ENCODE measurements at places on chromosomes 3 and 15.

- no peak for DNase-seq
Measured at GRCh38 chr3:159807137-159808040, 181.2 kb upstream of the IL12A start.

DNA sequence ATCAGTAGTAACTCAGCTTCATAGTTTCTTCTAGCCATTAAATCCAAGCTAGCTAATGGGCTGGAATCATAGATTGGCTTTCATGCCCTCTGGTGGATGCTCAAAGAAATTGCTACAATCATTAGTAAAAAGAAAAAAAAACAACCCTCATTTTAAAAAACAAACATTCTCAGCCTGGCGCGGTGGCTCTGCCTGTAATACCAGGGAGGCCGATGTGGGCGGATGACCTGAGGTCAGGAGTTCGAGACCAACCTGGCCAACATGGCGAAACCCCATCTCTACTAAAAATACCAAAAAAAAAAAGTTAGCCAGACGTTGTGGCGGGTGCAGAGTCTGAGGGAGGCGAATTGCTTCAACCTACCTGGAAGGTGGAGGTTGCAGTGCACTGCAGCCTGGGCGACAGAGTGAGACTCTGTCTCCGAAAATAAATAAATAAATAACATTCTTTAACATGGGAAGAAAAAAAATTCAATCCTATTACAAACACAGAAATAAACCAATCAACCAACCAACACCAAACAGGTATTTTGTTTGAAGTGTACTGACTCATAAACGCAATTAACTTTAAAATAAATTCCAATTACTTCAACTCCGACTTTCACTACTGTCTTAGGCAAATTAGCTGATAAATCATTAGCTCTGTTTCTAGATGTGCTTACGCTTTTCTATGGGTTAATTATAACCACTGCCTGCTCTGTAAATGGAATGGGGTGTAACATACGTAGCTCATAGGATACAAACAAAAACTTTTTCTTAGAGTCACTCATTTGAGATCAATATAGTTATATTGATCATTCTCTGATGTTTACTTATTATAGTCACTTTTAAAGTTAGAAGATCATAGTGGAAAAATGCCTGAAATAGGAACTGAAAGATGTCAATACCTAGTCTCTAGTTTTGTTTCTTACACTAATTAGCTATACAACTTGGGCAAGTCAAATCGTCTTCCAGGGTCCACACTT is 24.9 kb downstream of the TMEM207 start:
- DNase-seq, result peak; percentile 19

DNA sequence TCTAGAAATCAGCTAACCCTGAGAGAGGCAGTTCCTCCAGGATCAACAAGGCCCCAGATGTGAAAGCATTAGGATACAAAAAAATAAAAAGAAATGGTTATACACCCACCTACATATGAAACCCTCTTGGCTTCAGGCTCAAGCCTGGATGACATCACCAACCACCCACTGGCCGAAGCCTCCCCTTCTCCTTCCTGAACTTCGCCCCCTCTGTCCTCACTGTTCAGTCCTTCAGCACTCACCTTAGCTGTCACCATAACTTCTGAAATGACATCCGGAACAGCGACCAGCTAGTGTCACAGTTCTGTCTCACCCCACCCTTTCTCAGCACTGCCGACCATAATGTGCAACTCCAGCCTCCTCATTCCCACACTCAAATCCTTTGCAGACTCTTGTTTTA is 98.7 kb downstream of the PLCH1 start:
- no peak for DNase-seq

DNA sequence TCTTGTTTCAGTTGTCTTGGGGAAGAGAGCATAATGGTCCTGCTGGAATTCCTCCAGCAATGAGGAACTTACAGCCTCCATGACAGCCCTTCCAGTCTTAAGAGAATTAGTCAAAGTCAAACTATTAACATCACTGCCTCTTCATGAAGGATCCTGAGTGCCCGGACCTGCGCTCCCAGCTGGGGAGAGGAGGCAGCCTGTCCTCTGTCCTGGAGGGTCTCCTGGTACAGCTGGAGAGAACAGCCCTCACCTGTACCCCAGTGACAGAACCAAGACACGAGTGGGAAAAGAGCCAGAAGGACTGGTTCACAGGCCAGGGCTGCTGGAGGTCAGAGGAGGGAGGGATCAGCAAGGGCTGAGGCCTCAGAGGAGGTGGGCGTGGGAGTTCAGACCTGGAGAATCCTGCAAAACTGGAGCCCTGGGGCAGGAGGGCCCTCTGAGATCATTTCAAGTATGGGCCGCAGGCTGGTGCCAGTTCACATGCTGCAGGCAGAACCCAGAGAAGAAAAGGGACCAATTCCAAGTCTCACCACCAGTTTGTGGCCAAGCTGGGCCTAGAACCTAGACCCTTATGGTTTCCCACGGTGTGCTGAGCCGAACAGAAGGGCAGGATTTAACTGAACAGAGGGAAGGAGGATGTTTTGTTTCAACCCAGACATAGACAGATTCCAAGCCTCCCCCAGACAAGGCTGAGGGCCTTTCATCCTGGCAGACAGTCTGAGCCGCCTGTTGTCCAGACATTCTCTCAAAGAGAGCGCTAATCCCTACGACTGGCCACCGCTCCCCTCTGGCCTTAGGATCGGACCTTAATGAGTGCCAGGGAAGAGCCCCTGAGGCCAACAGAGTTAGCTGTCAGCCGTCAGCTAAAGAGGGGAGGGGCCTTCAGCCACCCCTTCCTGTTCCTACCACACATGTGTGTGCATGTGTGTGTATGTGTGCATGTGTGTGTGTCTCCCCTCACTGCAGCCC is 18.2 kb downstream of the LOXL1 start:
- DNase-seq, result no peak

DNA sequence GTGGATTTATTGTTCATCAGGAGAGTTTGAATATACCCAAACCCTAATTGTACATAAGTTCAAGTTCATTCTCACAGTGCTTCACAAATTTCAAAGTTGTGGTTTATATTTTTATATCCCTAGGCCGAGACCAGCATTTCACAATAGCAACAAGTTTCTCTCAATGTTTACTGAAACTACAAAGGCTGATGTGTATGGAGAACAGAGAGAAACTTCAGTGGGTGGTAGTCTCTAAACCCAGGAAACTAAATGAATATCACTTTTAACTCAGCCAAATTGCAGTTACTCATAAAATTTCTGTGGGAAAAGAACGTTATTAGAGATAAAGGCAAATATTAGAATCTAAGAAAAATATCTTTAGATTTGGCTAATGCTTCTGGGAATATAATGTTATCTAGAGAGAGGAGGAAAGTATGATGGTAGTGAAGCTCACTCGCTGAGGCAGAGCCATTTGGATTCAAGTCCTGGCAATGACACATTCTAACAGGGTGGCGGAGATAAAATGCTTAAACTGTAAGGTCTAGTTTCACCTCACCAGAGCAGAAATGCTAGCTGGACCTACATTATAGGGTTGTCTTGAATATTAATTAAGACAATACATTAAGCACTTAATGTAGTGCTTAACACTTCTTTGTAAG is 514.8 kb downstream of the EPHA3 start:
- DNase-seq, result no peak

- DNase-seq, result no peak
Measured at GRCh38 chr3:128702391-128702790, 23.6 kb upstream of the RAB7A start.

DNA sequence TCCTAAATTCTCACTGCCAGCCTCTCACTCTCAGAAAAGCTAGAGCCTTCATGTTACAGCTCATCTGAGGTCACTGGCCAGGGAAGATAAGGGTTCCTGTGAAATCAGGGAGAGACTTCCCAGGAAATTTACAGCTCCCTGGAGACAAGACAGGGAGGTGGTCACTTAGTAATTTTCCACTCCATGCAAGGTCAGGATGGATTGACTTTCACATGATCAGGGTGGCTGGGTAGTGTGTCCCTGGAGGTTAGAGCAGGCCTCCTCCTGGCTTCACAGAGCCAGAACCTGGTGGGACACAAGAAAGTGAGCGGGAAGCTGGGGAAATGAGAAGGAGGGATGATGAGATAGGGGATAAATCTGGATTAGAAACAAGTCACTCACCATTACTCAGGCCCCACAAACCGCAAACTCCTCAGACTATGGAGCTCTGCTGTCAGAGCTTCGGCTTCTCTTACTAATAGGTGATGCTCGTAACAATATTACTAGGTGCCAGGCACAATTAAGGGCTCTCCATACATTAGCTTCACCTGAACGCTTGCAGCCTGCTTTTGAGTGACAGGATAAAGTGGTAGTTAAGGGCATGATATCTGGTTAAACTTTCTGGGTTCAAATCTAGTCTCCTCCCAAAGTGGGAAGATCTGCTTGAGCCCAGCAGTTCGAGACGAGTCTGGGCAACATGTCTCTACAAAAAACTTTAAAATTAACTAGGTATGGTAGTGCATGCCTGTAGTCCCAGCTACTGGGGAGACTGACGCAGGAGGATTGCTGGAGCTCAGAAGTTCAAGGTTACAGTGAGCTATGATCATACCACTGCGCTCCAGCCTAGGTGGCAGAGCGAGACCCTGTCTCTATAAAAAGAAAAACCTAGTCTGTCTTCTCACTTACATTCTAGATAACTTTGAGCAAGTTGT is 24.9 kb downstream of the DUOX2 start:
- no peak for DNase-seq

DNA sequence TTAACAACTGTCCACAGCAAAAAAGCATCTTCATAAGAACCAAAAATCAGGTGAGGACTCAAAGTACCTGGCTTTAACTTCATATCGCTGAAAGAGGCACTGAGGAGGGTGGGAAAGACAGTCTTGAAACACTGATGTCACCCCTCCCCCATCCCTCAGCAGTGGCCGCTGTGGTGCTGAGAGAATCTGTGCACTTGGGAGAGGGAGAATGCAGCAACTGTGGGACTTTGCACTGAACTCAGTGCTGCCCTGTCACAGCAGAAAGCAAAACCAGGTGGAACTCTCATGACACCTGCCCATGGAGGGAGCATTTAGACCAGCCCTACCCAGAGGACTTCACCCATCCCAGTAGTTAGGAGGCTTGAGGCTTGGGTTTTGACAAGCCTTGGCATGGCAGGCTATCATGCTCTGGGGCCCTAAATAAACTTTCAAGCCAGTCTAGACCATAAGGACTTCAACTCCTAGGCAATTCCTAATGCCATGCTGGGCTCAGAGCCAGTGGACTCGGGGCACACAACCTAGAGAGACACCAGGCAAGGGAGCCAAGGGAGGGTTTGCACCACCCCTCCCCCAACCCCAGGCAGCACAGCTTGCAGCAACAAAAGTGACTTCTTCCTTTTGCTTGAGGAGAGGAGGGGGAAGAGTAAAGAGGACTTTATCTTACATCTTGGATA is 6.1 kb upstream of the ZSCAN2 start:
- DNase-seq, result no peak

DNA sequence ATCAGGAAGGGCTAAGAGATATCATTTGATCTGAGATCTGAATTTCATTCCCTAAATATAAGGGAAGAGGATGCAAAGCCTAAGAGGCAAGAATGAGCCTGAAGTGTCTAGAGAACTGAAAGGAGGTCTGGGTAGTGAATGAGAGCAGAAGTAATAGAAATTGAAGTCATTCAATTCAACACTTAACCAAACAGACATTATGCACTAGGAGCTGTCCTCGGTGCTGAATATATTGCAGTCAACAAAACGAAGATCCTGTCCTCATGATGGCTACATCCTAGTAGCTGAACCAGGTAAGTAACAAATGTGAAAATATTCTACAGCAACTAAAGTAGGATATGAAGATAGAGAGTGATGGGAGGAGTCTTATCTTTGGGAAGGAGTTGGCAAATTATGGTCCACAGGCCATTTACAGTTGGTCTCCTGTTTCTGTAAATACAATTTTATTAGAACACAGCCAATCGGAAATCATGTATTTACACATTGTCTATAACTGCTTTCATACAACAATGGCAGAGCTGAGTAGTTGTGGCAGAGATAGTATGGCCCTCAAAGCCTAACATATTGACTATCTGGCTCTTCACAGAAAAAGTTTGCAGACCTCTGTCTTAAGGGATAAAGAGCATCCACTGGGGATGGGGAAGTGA is 192.9 kb upstream of the CADPS start:
- DNase-seq, result no peak

- DNase-seq, result no peak
Measured at GRCh38 chr3:133561679-133562078, 11.8 kb upstream of the CDV3 start.

GRCh38 chr3:59450946-59451763 is 401.3 kb upstream of the CFAP20DC start:
- no peak for DNase-seq

DNA sequence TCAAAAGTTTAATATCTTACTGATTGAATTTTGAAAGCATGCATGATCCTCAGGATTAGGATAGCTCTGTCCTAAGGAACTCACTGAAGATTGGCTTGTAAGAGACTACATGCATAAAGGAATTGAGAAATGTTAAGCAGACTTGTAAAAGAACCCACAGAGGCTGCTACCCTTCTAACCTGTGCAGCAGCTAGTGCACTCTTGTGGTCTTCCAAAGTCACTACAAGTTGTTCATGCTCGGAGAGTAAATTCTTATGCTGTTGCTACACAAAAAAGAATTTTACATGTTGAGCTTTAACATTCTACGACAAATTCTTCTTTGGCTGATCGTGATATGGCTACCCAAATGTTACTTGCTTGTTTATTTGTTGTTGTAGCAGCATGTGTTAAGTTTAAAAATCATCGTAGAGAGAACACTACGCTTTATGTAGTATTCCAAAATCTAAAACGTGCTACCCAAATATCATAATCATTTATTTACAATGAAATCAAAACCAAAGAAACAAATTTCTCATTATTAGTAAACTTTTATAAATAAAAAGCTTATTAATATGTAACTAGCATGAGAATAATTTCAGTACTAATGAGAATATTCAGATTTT is 55.0 kb downstream of the GOLIM4 start:
- DNase-seq, result no peak

GRCh38 chr3:119013951-119014350 is 20.7 kb downstream of the IGSF11 start:
- DNase-seq, result no peak

DNA sequence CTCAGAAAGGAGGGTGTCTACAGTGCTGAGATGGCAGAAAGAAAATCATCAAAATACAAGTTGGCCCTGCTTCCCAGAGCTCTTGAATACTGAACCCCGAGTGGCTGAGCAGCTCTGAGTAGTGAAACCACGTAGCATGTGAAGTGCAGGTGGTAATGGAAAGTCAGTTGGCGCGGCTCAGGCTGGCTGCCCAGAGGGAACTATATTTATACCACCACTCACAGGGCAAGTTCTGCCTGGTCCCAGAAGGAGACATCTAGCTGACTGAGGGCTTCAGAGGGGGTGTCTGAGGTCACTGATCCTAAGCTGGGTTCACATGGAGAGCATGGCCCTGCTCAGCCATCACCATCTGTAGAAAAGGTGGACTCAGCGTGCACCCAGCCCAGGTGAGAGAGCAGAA is 129.6 kb upstream of the AGBL1 start:
- no peak for DNase-seq

GRCh38 chr3:147483578-147483977 is 74.4 kb downstream of the ZIC1 start:
- DNase-seq, result no peak
